ENCODE measurements at places on chromosomes 6 and 20. TPM values are rescaled to one million over a fixed set of nuclear protein-coding genes. Genes with fewer than 3 reads are reported as not detected.

The ASIP gene
- 1.2 TPM for total RNA-seq

The WFDC2 gene
- total RNA-seq: 0.52 TPM

The FKBP1C gene
- total RNA-seq: 0.26 TPM

The CST5 gene
- total RNA-seq: not detected

The BPIFB1 gene
- total RNA-seq: not detected

The OXT gene
- 0.92 TPM for total RNA-seq

The LY6G5B gene
- 3.2 TPM for total RNA-seq

The DEFB132 gene
- 0.32 TPM for total RNA-seq

The TUBB2B gene
- 3.9 TPM for total RNA-seq

The NRSN2 gene
- 20.6 TPM for total RNA-seq

The POM121L2 gene
- total RNA-seq: not detected

All from left cardiac atrium (tissue), 4 donors.